Astrocyte (in vitro differentiated cells and primary cell): ENCODE measurements at places on chromosomes 11 and 22.
A peak's percentile ranks its signal among the peaks of the same experiment; 100 is the strongest.

DNA sequence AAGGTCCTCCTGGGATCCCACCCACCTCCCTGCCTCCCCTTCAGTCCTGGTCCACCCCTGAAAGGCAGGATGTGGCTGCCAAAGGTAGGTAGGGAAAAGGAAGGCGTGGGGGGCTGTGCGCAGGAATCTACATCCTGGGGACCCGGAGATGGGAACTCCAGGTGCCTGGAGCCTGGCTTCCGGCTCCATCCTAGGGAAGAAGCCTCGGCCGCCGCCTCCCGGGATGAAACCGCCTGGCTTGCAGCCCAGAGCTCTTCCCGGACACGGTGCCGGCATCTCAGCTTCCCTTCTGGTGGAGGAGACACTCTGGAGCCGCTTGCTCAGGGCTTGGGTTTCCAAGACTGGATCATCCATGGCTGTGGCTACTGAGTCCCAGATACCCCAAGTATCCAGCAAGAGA, 33.3 kb upstream of the PDGFB start:
- DNase-seq, result no peak

GRCh38 chr11:111762981-111763643, 3.1 kb downstream of the PPP2R1B start:
- DNase-seq, result no peak

DNA sequence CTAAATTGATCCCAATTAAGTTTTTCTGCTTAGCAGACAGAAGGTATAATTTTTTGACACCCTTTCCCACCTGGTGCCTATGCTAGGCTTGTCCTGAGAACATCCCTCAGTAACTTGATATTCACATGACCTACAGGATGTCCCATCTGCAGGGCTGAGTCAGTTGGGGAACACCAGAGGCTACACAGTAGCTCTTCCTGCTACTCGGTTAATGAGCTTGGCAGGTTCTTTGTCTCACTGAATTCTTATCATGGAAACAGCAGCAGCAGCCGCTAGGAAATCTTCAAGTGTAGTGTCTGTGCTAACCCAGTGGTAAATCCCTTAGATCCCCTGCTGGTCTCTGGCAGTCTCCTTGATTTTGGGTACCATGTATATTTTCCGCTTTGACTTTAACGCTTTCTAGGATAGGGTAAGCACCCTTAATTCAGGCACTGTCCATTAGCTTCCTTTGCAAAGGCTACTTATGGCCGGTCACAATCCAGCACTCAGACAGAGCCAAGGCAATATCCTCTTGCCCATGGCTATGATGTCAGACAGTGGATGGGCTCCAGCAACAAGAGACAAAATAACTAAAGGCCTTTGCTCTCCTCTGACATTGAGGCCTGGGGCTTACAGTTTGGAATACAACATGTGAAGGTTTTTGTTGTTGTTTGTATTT, 8.5 kb downstream of the MRPL16 start:
- peak; percentile 22 for DNase-seq

DNA sequence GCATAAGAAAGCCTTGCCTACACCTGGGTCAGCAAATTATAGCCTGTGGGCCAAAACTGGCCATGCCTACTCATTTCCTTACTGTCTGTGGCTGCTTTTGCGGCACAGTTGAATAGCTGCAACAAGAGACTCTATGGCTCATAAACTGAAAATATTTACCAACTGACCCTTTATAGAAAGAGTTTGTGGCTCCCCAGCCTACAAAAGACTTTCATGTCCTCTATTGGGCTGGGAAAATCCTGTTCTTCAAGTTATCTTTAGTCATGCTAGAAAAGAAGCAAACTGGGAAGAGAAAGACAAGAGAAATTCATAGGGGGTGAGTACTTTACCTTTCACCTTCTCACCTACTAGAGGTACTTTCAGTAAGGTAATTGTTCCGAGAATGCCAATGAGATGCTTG, 175.1 kb downstream of the SWAP70 start:
- DNase-seq, result peak; percentile 26

GRCh38 chr11:2445746-2446551, 1.1 kb downstream of the KCNQ1 start:
- no peak for DNase-seq

GRCh38 chr11:78061088-78061920, 2.4 kb upstream of the THRSP start:
- DNase-seq, result no peak

DNA sequence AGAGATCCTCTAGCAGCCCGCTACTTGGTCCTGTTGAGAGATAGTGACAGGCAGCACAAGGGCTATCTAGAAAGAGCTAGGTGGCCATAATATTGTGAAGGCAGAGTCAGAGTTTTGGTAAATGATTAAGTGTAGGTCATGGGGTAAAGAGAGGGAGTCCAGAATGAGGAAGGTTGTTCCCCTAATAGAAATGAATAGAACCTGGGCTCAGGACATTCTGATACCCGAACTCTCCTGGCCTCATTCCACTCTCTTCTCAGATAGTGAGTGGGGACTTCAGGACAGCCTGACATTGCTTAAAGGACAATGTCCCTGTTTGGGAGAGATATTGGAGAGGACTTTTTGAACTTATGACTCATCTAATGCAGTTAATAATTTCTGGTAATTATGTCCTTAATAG, 20.6 kb downstream of the SLC5A1 start:
- DNase-seq, result no peak
